Chondrocyte (in vitro differentiated cells): ENCODE measurements at places on chromosomes 7 and 10. TPM values are rescaled to one million over a fixed set of nuclear protein-coding genes. Genes with fewer than 3 reads are reported as not detected.

SLC26A5 gene
- not detected in 3 replicates for total RNA-seq

DNA sequence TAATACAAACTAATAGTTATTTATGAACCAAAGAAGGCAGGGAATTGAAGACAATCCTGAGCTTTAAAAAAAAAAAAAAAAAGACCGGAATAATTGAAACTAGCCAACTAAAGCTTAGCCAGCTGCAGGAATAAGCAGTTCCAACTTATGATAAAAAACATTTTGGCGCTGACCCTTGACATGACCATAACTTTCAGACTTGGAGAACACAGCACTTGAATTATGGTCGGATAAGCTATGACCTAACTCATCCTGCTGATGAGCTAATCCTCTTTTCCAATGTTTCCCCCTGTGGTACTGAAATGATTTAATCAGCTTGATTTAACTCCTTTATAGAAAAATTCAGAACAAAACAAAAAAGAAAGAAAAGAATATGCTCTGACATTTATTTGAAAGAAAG, 181.8 kb downstream of the DGKB start:
- H3K4me3 ChIP-seq = no peak overlapping the region
- no peaks in the 10 kb centered on the region for H3K27me3 ChIP-seq
- H3K27ac ChIP-seq = no peak overlapping the region
- H3K4me1 ChIP-seq = peaks cover 2% of the 10 kb centered on the region

CALML5 gene
- not detected in 3 replicates for total RNA-seq

CXCL12 gene
- 22.7 to 69.4 TPM (median 65.5 TPM) in 3 replicates for total RNA-seq

DNA sequence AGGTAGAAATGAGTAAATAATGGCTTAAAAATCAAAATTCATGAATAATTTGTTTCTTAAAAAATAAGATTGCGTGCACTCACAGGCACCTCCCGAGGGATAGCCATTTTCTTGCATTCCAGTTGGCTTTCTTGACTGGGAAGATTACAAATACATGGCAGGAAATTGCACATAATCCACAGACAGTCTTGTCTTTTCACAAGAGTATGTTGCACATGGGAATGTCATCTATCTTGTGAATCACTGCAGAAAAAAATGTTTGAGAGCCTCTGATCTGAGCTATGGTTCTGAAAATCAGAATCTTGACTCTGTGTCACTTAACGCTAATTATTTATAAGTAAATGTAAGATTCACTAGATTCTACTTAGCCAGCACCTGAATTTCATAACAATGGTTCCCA, 74.1 kb upstream of the PRKG1 start:
- no peaks in the 10 kb centered on the region for H3K36me3 ChIP-seq
- peaks cover 61% of the 10 kb centered on the region for H3K4me1 ChIP-seq
- no peaks in the 10 kb centered on the region for H3K27me3 ChIP-seq
